ENCODE measurements at places on chromosomes 1 and 21.

- no peak for DNase-seq
These were observed 441.1 kb upstream of the VAMP3 start for GRCh38 chr1:7329868-7330615.

GRCh38 chr1:69947837-69948236, 257.5 kb downstream of the LRRC40 start:
- DNase-seq = no peak

DNA sequence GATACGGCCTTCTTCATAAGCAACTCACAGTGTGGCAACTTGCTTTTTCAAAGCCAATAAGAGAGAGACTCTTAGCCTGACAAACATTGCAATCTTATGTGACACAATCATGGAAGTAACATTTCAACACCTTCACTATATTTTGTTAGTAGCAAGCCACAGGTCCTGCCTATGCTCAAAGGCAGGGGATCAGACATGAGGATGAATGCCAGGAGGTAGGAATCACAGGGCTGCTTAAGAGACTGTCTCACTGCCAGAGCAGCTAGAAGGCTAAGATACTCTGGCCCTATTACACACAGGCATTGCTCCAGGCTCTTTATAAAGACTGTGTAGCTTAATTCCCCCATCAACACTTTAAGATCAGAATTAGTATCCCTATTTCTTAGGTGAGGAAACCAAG, 236.2 kb upstream of the KAZN start:
- no peak for DNase-seq

DNA sequence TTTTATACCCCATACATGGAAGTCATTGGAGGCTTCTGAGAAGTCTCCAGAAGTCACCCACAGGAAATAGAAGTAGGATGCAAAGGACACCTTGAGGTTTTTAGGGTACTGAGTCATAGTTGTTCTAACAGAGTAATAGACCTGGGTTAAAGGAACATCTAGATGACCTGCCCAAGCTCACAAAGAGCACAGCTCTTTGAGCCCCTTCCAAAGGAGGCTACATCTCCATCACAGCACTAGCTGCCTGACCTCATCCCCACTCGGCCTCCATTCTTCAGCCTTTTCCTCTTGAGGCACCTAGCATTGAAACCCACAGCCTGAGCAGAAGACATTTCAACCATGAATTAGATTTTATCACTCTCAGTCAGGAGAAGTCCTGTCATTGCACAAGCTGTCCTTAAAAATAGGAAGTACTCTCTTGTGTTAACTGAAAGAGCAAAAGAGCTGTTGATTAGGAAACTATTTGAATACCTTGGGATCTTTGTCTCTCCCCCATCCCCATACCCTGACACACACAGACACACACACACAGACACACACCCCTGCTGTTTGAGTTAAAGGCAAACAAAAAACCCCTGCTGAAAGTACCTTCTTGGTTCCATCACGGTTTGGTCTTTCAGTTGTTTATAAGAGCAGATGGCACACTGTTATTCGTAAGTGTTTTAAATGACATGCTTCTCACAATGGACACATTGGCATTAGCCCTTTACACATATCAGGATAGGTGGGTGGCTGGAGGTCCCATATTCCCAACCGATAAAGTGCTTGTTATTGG, 22.2 kb downstream of the MKNK1 start:
- no peak for DNase-seq

DNA sequence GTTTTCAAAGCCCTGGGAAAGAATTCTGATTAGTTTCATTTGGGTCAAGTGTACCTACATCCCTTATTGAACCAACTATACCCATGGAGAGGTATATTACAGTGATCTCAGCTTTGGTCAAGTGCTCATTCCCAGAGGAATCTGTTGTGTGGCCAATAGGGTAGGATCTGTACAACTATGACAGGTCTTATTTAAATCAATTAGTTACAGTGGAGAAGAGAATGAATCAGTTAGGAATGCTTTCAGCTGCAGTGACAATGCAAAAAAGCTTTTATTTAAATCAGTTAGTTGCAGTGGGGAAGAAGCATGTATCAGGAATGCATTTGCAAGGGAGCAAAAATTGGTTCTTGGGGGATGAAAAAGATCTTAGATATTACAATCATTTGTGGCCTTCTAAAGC, 119.0 kb downstream of the FGGY start:
- no peak for DNase-seq

GRCh38 chr1:214213136-214213535, 67.8 kb upstream of the SMYD2 start:
- no peak for DNase-seq

DNA sequence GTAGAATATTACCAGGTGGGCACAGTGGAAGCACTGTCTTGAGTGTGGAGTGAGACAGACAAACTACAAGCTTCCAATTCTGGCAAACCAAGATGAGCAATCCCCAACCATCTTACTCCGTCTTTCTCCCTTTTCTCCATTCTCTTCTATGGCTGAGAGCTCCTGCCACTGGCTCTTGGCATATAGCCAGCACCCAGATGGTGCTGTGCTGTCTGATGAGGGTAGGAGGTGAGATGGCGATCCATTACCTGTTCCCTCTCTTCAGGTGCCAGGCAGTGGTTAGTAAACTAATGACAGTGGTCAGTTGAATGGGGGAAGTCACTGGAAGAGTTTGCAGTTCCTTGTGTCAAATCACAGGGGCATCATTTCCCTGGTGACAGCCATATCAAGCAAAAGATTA, 108.4 kb downstream of the FNBP1L start:
- no peak for DNase-seq
